ENCODE measurements at places on chromosomes 2 and 18.

DNA sequence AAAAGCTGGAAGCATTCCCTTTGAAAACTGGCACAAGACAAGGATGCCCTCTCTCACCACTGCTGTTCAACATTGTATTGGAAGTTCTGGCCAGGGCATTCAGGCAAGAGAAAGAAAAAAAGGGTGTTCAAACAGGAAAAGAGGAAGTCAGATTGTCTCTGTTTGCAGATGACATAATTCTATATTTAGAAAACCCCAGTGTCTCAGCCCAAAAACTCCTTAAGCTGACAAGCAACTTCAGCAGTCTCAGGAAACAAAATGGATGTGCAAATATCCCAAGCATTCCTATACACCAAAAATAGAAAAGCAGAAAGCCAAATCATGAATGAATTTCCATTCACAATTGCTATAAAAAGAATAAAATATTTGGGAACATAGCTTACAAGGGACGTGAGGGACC is 11.1 kb downstream of the SLC8A1 start:
- no peak for DNase-seq

GRCh38 chr18:21831413-21831831 is 90.8 kb downstream of the MIB1 start:
- peak; percentile 54 for DNase-seq

GRCh38 chr2:234967870-234968208 is 16.0 kb downstream of the SH3BP4 start:
- no peak for DNase-seq

DNA sequence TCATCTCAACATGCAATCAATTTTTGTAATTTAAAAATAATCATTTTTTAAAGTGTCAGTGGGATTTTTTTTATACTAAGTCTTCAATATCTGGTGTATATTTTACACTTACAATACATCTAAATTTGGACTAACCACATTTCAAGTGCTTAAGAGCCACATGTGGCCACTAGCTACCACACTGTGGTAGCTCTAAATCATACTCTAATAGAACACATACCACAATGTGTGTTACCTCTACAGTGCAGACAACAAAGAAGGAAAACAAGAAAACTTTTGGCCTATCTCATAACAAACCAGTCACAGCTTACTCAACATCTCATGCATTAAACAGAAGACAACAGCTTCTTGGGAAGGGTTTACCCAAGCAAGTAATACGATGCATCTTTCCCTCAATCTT is 24.5 kb downstream of the PIAS2 start:
- no peak for DNase-seq

DNA sequence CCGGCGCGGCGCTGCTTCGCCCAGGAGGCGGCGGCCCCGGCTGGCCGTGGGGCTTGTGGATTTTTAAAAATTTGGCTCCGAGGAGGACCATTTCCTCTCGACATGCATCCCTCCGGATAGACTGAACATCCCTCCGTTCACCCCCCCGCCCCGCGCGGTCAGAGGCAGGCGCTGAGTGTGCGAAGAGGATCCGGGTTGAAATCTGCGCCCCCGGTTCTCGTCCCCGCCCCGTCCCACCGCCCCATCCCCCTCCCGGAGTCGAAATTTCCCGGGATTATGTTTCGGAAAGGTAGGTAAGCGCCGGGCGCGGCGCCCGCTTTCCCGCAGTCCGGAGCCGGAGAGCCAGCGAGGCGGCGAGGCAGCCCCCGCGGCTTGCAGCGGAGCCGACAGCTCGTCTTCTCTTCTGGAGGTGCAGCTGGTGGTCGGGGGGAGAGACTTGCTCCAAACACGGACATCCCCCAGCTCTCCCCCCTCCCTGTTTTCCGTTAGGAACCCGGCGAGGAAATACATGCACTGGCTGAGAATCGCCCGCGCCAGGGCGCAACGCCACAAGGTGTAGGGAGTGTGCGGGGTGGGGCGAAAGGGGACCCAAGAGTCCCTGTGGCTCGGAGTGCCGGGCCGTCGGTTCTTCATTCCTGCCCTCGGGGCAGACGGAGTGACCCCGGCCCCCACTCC is at the start of gene PRKCE:
PRKCE (plus strand) TSS at position 261 of the 675 bp plus-strand sequence.
- DNase-seq: peak; percentile 24

DNA sequence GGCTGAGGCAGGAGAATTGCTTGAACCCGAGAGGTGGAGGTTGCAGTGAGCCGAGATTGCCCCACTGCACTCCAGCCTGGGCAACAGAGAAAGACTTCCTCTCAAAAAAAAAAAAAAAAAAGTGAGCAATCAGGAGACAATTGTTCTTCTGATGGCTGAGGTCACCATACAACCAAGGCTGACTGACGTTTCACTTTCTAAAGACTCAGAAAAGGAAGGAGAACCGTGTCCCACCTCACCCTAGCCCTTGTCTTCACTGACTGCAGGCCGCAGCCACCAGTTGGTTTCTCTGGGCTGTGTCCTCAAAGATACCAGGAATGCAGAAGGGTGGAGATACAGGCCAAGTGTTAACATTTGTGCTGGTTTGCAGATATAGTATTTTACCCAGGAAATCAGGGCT is 7.7 kb upstream of the SLC35F6 start:
- peak; percentile 41 for DNase-seq

DNA sequence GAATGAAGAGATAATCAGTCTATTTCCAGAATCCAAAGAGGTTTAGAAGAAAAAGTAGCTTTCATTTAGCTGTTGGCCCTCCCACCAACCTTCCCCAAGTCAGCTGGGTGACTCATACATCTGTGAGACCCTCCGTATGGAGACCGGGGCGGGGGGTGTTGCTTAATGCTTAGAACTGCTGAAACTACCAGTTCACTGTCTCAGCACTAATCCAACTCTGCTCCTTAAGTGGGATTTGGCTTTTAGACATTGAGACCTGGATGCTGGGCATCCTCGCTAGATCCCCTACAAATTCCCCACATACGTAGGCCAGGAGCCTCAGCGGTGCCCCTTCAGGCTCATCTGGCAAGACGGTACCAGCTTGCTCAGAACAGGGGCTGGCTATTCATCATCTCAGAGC is at the start of gene SAG:
SAG (plus strand) TSS at position 252 of the 400 bp plus-strand sequence. CDS start 1,374 bp downstream, outside the sequence.
- DNase-seq: no peak

- DNase-seq: no peak
These were observed 21.4 kb upstream of the MTA3 start for GRCh38 chr2:42547014-42547413.

DNA sequence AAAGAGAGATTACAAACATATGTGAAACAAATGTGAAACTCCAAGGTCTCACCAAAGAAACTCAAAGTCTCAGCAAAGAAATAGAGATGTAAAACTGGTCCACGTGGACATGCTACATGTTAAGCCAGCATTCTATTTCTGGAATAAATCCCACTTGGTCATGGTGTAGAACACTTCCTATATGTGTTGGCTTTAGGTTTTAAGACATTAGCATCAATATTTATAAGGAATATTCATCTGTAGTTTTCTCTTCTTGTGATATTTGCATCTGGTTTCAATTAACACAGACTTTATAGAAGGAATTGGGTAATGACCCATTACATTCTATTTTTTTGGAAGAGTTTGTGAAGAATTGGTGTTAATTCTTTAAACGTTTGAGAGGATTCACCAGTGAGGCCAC is 133.1 kb downstream of the COPS8 start:
- no peak for DNase-seq

GRCh38 chr2:132416723-132417395 is at the start of gene GPR39:
TSS of gene GPR39 (plus strand) at chr2:132416805.
- DNase-seq: no peak

DNA sequence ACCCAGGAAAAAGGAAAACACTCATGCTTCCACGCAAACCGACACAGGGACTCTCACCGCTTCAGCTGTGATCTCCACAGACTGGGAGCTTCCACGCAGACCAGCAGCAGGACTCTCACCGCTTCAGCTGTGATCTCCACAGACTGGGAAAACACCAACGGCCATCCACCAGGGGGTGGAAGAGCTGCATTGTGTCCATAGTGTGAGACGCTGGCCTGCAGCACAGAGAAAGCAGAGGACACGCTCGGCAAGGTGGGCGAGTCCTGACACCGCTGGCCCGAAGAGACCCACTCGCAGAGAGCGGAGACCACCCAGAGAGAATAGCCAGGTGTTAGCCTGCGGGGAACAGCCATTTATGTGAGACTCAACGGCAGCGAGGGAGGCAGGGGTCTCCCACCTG is 42.5 kb upstream of the NFATC1 start:
- DNase-seq: peak; percentile 5

DNA sequence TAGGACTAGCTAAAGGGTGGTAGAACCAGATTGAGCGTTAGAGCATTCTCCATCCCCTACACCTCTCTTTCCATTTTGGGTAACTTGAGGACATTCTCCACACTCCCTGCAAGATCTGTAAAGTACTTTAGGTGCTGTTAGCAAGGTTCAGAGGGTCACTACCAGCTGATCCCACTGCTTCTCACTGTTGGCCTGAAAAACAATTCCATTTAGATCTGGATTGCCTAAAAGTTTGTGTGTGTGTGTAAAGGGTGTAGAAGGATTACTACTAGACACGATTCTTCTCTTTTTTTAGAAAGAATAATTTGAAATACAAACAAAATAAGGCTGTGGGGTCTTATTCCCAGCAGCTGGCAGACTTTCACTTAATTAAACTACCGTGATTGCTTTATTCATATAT is 95.1 kb upstream of the TMEM178A start:
- no peak for DNase-seq

DNA sequence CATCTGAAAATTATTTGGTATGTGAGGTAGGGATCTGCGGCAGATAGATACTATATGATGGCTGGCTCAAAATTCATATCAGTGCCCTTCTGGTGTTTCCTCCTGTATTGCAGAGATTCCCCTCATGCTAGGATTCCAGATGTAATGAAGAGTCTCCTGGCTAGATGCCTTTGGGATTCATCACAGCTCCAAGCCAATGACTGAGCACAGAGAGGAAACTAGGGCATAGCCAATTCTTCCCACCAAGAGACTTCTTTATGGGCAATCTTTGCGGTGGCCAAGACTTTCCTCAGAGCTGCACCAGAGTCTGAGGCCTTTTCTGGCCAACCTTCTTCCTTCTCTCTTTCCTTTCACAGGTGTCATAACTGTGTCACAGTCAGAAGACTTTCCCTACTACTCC is 25.5 kb upstream of the CIB4 start:
- no peak for DNase-seq
